NCI-H1436 (cell line): ENCODE measurements at places on chromosomes 6 and 20.
A peak's percentile ranks its signal among the peaks of the same experiment; 100 is the strongest.

DNA sequence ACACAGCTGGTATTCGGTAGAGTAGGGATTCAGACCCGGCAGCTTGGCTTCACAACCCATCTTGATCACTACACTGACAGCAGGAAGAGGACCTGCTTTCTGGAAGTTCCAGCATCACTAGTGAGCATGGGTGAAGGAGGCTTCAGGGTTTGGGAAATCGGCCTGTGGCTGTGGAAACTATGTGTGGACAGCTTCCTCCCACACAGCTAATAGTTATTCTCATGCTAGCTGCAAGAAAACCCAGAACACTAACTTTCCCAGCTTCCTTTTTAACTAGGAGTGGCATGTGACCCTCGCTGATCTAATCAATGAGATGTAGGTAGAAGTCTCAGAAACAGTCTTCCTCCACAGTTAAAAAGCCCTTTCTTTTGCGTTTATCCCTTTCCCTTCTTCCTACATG, 36.3 kb upstream of the SIRPA start:
- no peak for DNase-seq

DNA sequence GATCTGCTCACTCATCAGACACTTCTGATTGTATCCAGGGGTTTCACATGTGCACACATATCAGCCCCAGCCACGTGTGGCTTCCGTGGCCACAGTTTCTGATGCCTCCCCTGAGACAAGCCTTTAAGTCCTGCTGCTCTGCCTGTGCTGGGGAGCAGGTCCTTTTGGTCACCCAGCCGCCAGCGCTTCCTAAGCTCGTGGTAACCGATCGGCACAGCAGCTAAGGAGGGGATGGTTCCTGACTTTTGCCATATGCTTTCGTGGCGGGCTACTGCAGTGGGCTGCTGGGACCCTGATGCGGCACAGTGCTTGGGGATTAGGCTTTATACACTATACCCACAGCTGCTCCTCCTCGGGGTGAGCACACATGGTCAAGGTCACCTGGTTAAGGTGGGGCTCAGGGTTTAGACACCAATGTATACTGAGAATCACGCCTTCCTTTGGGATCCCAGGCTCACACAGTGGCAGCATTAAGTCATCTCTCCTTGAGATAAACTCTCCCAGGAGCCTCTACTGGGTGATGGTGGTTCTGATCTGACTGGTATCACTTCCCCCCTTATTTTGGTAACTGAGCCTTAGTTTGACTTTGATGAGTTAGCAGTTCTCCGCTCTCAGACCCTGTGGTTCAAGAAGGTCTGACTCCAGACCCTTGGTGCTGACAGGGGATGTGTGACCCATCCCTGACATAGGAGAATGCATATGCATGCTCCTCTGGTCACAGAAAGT, 85.9 kb upstream of the KCNG1 start:
- no peak for DNase-seq

DNA sequence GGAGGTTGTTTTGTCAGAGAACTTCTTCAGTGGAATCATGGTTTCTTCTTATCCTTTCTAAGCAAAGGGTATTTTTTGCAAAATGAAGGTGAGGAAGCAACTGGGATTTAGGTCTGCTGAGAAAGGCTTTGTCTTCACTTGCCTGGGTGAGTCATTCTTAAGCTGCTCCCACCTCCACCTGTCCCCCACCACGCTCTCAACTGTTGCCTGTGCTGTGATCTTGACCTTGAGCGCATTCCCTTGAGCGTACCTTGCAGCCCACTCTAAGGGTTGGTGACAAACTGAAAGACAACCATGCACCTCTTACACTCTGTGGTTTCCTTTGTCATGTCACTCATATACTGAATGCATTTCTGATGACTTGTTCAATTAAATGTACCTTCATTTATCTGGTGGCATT, 641.1 kb downstream of the RNF144B start:
- no peak for DNase-seq

DNA sequence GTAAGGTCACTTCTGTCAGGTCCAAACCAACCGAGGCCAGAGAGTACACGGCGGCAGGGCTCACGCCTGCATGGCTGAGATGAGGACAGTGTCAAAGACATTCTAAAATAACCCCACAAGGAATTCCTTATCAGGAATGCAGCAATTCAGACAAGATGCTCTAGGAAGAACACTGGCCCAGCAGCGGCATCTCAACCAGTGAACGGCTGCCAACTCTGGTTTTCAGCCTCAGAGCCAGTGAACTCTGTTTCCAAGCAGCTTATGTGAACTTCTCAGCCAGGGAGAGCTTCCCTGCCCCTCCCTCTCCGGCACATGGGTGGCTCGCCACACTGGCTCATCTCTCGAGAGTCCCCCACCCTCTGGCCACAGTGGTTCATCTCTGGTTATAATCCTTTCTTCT, 36.9 kb downstream of the KCNQ2 start:
- DNase-seq, result no peak

GRCh38 chr20:38252292-38253288, 7.9 kb downstream of the KIAA1755 start:
- no peak for DNase-seq

DNA sequence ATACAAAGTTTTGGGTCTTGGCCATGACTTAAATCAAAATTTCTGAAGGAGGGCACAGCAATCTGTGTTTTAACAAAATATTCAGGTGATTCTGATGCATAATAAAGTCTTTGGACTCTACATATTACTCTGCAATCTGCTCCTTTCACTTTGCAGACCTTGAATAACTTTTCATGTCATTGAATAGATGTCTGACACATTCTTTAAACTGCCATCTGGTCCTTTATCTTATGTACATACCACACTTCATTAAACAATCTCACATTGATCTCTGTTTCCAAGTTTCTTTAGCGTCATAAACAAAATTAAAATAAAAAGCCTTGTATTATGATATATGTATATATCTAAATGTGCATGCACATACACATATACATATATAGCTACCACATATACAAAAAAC, 831.2 kb downstream of the MAFB start:
- no peak for DNase-seq

DNA sequence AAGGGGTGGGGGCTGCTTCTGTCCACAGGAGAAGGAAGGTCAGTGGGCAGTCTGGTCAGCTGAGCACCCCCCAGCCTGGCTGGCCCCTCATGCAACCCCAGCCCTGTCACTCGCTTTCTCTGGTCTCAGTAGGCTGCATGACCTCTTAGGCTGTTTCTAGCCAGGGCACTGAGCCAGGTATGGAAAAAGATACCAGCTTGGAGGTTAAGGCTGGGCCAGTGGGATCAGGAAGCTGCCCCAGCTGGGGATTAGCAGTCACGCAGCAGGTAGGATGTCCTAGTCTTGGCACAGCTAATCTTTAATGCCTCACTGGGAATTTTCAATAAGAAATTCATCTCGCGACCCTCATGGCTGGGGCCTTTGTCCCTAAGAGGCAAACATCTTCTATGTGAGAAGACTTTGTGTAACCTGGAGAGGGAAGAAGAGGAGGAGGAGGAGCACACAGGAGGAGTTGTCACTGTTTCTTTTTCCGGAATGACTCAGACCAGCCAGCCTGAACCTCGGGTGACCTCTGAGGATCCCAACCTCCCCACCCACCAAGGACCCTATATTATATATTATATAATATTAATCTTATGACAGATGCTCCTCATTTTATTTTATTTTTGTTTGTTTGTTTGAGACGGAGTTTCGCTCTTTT, 2.4 kb upstream of the BPIFA2 start:
- DNase-seq, result no peak

- no peak for DNase-seq
These were observed 106.5 kb downstream of the CDH26 start for GRCh38 chr20:60064554-60065196.

DNA sequence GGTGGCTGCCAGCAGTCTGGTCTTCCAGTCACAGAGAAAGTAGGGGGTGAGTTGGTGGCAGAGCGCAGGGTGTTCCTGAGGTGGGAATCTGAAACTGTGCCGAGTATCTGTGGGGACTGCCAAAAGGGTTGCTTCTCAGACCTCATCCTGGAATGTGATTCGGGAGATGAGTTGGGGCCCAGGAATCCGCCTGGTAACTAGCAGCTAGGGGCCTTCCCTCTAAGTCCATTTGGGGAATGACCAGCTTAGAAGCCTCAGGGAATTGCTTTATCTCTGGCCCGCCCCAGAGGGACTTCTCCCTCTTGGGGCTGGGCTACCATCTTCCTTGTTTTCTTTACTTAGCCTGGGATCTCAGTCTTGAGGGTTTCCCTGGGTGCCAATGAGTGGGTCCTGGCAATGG, 49.6 kb downstream of the MOCS1 start:
- DNase-seq, result no peak

GRCh38 chr6:36964349-36964748, 9.8 kb downstream of the PI16 start:
- DNase-seq, result no peak

DNA sequence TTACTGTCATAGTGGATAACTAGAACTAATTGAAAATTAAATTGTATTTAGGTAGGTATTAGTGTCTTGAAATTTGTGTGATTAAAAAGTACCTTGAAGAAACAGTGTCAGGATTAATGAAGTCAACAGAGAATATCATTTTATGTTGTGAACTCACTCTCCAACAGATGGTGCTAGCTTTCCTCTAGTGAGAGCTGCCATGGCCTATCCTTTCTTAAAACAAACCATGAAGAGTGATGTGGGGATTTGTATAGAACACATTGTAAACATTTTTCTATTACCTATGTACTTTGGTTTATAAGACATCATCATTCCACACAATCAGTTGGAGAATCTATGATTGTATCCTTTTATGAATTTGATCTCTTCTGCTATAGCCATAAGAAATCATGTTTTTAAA, 4.8 kb upstream of the SRSF12 start:
- DNase-seq, result peak; percentile 43

GRCh38 chr20:50645253-50646068, 45.9 kb downstream of the RIPOR3 start:
- no peak for DNase-seq

- peak; percentile 53 for DNase-seq
These were observed 4.9 kb upstream of the TMEM242 start for GRCh38 chr6:157328108-157328692.

DNA sequence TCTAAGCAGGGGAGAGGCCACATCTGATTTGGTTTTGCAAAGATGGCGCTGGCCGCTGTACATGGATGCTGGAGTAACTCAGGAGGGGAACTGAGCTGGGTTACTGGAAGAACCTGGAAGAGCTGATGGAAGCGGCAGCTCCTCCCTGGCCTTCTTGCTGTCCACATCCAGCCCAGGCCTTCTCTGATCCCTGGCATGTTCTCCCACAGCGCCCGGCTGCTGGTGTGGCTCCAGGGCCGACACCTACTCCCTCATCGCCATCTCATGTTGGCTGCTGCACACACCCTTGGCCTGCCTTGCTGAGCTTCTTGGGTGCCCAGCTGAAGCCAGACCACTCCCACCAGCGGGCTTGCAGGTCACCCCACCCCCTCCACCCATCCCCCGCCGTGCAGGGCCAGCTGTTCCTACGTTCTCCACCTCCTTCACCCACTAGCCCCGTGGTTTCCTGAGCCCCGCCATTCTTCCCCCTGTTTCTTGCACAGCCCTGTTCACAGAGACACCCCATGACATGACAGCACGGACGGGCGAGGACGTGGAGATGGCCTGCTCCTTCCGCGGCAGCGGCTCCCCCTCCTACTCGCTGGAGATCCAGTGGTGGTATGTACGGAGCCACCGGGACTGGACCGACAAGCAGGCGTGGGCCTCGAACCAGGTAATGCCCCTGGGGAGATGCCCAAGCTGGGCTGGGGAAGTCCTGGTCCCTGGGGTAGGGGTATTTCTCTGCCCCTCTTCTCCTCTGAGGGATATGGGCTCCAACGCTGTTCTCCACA, 28.4 kb downstream of the VSTM2L start:
- no peak for DNase-seq

- DNase-seq, result no peak
These were observed 6.5 kb downstream of the MBOAT1 start for GRCh38 chr6:20205722-20206161.

GRCh38 chr20:1979106-1979778, 14.6 kb downstream of the PDYN start:
- no peak for DNase-seq

DNA sequence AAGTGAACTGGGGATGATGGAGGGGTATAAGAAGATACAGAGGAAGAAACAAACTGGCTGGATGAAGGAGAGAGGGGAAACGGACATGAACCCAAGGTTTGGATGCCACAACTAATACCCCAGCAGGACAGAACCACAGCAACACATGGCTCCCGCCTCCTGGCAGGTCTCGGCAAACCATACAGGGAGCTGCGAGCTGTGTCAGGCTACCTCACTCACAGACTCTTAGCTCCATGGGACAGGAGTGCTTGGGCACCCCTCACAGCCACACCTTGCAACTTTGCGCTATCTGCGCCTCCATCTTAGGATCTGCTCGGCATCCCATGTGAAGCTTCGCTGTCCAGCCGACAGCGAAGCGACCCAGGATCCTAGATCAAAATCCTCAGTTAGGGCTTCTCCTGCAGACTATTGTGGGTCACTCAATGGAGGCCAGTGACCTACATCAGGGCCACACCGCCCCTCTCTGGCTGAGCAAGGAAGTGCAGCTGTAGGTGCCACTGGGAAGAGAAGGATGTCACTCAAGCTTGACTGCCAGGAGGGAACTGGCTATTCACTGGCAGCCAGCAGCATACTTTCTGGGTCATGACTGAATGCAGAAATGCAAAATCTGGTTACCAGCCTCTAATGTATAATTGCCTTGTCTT, 174.4 kb upstream of the RIN2 start:
- DNase-seq, result peak; percentile 56

GRCh38 chr6:121354764-121355163, 20.5 kb upstream of the TBC1D32 start:
- no peak for DNase-seq

- no peak for DNase-seq
These were observed 248.0 kb downstream of the HIVEP2 start for GRCh38 chr6:142697001-142697335.

DNA sequence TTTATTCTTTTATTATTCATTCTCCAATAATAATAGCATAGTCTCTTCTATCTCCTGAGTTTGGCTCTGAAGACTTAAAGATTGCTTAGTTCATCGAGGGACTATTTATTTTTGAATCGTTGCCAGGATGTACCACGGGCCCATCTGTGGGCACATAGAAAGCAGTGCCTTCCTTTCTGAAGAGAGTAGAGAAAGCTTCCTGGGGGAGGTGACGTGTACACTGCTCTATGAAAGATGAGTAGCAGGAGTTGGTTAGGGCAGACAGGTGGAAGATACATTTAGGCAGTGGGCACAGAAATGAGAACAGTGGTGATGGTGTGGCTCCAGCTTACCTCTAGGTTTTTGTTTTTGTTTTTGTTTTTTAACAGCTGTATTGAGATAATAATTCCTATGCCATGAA, 98.4 kb downstream of the CDKAL1 start:
- peak; percentile 26 for DNase-seq

DNA sequence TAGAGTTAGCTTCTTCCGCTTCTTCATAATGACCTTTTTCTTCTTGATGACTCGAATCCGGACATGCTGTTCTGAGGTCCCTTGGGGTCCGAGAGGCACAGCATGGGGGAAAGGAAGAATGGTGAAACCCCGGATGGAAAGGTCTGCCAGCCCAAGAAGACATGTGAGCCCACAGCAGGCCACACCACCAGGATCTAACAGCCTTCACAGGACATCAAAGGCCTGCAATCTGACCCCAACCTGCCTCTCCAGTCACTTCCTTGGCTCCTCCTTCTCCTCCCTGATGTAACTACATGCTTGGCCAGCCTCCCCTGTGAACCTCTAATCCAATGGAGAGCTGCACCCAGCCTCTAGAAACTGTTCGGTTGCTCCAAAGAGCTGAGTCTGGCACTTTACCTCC, 1.6 kb downstream of the CPXM1 start:
- DNase-seq, result no peak

- DNase-seq, result no peak
These were observed 7.3 kb upstream of the MRPS10 start for GRCh38 chr6:42225029-42225339.
